ENCODE measurements at places on chromosomes 3 and 15.

- no peak for DNase-seq
Observed at GRCh38 chr3:140384876-140385275, 293.0 kb upstream of the TRIM42 start.

GRCh38 chr3:20810555-20810954 is 624.5 kb upstream of the SGO1 start:
- no peak for DNase-seq

DNA sequence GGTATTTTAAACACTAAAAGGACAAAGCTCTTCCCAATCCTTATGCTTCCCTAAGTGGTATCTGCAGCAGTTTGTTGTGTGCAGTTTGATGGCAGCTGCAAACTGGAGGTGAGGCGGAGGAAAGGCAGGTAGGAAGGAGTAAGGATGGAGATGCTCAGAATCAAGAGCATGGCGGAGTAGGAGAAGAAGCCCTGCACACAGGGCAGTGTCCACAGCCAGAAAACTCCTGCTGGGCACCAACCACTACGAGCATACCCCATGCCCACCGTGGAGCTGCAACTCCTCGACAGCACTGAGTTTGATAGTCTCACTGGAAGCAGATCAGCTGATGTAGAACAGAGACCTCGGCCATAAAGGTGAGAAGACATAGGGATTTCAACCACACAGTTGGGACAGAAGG is 30.3 kb upstream of the ESYT3 start:
- no peak for DNase-seq

GRCh38 chr3:196232154-196232881 is 16.0 kb downstream of the SLC51A start:
- DNase-seq = no peak

- no peak for DNase-seq
Observed at GRCh38 chr15:83320404-83320803, 35.9 kb upstream of the BNC1 start.

DNA sequence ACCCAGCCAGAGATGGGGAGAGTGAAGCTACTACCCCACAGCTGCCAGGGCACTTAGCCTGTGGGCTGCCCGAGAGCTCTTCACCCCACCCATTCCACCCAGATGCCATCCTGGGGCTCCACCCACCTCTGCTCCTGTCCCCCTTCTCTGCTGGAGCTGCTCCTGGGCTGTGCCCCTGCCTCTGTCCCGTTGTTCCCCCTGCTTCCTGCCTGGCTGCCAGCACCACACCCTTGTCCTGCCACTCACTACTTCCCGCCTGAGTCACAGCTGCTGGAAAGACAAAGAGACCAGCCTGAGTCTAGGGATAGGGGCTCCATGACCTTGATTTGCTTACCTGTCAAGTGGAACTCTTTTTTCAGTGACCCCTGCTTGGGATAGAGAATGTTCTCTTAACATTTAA is 12.4 kb downstream of the GNAI2 start:
- DNase-seq = no peak

DNA sequence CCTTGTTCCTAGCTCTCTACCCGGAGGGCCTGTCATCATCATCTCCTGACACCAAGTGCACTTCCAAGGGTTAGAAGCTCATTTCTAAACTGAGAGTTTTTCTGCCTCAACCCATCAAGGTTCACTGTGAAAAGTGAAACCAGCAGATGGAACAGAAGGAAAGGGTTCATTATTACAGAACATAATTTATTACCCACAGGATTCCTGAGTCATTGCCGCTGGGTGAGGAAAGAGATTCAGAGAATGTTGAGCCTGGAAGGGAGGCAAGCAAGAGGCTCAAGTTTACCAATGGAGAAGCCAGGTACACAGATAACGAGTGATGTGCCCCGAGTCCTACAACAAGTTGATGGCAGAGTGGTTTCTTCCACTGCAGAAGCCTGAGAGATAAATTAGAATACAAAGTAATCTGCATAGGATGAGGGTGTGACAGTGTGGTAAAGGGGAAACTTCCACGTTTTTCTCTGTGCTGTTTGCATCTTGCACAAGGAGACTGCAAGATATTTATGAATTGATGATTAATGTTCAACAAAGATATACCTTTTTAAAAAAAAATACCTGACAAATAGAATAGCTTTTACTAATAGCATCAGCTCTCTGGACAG is 80.5 kb upstream of the SETMAR start:
- no peak for DNase-seq

- DNase-seq = no peak
Observed at GRCh38 chr3:55675478-55675877, 188.4 kb upstream of the WNT5A start.

DNA sequence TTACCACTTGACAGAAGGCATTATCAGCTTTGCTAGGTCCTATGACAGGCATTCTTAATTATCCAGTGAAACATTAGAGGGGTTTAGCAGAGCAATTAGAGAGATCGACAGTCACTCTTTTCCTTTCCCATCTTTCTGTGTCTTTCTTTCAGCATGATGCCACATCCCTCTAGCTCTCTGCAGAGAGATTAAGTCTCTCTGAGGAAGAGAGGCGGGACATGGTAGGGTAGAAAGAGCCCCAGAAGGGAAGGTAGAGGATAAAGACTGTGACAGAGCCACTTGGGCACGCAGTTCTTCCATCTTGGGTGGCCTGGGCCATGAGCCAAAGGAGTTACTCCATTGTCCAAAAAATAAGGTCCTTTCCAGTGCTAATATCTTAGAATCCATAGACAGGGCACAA is 55.8 kb downstream of the HHLA2 start:
- no peak for DNase-seq

DNA sequence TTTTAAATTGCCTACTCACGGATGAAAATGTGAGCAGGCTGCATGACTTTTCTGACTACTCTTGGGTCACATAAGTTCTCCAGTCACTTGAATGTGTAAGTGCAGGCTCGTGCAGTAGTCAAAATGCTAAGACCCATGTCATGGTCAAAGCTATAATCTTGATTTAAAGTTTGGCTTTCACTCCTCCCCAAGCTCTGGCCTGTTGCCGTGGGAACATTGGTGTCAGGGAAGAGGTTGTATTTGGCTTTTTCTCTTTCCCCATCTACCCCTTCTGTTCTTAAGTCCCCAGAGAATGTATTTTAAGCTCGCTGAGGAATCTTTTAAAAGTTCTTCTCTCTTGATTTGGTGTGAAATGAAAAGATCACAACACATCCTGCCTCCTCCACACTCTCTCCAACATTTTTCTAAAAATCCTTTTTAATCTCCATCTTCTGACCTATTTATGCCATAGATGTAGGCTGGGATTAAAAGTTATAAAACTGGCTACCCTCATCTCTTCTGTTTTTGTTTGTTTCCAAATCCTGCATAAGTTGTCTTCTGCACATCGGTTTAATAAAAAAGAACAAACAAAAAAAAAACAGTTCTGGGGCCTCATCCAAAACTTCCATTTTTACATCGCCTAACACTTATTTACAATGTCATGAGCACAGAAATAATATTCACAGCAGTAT is 61.4 kb upstream of the ADAMTSL3 start:
- DNase-seq = no peak

DNA sequence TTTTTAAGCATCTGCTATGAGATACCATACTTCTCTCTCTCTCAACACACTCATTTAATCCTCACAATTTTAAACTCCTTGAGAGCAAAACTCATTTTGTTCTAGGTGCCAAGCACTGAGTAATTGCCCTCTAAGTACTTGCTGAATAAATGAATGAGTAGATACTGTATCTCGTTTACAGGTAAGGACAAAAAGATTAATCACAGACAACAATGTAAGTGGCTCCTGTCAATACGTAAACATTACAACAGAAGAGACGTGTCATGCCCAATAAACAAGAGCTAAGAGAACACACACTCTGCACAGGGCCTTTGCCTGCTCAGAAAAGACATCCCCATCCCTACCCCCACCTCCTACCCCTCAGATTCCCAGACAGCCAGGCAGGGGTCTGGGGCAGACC is 59.8 kb downstream of the CHSY1 start:
- no peak for DNase-seq

- DNase-seq = no peak
Observed at GRCh38 chr3:135806317-135806716, 159.2 kb upstream of the PPP2R3A start.

- DNase-seq = no peak
Observed at GRCh38 chr3:45479621-45480035, 91.3 kb downstream of the LARS2 start.

DNA sequence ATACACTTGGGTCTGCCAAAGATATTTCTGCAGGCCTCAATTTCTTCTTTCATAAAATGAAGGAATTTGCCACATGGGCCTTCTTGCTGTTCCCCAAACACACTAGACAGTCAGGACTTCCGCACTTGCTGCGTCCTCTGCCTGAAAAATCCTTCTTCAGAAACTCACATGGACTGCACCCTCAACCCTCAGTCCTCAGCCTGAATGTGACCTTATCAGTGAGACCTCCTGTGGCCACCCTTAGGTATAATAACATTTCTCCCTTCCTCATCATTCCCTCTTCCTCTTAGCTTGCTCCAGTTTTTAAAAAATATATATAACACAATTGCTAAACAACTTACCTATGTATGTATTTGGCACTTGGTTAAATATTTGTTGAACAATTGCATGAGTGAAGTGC is 257.5 kb downstream of the MFSD1 start:
- DNase-seq = no peak

GRCh38 chr3:42159706-42160472 is 68.7 kb downstream of the TRAK1 start:
- DNase-seq = no peak

DNA sequence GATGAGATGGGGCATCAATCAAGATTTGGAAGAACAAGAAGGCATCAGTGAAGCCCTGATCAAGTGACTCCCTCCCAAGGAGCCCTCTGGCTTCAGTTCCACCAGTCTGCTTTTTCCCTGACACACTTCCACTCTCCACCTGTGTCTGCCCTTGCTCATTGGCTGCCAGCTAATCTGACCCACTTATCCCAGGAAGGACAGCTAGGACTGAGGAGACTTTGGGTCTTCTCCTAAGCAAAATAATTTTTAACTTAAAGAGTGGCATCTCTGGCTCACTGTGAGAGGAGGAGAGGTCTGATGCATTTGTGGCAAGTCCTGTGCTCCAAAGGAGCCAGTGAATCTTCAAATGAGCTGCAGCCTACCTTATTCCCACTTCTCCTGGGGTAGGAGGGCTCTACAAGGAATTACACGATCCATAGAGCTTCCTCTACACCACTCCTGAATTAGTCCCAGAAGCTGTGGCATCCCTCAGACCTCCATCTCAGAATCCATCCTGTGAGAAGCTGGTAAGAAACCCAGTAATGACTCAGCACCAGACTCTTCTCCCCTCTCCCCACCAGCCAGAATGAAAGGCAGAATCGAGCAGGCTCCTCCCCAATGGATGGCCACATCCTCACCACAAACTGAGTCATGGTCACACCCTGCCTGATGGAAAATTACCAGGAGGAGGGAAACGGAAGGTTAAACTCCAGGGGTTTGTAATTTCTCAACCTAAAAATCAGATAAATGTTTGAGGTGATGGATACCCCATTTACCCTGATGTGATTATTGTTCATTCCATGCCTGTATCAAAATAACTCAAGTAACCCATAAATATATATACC is 6.3 kb upstream of the PKM start:
- no peak for DNase-seq

DNA sequence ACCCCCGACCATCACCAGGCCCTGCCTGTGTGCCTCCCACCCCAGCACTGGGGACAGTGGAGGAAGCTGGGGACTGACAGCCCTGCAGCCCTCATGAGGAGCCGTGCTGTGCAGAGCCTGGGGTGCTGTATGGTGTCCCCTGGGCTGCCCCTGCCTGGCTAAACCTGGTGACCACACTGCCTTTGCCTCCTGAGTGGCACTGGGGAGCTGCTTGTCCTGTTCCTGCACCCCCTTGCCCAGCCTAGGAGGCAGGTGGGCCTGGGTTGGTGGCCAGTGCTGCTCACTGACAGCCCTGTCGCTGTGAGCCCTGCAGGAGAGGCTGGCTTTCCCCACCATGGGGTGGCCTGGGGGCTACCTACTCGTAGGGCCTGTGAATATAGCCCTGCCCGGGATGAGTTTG is 159.4 kb downstream of the NSMCE3 start:
- DNase-seq = no peak

DNA sequence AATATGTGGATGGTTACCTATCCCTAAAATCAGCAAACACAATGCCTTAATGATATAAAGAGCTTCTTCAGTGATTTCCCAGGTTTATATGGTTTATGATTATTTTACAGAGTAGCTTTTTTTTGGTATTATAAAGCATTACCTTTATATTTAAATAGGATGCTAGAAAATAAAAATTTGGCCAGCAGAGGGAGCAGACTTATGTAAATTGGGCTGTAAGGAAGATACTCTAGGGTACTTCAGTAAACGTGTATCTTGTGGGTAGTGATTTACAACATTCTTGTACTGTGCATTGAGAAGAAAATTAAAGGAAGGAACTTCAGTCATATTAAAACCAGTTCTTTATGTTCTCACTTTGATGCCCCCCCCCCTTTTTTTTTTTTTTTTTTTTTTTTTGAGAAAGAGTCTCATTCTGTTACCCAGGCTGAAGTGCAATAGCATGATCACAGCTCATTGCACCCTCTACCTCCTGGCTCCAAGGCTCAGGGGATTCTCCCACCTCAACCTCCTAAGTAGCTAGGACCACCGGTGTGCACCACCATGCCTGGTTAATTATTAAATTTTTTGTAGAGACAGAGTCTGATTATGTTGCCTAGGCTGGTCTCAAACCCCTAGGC is 167.9 kb downstream of the BBX start:
- no peak for DNase-seq

GRCh38 chr3:150741497-150742140 is 21.4 kb downstream of the SIAH2 start:
- no peak for DNase-seq

- no peak for DNase-seq
Observed at GRCh38 chr3:114404590-114404989, 110.8 kb downstream of the TIGIT start.

- no peak for DNase-seq
Observed at GRCh38 chr3:180947761-180948390, 35.4 kb downstream of the FXR1 start.

DNA sequence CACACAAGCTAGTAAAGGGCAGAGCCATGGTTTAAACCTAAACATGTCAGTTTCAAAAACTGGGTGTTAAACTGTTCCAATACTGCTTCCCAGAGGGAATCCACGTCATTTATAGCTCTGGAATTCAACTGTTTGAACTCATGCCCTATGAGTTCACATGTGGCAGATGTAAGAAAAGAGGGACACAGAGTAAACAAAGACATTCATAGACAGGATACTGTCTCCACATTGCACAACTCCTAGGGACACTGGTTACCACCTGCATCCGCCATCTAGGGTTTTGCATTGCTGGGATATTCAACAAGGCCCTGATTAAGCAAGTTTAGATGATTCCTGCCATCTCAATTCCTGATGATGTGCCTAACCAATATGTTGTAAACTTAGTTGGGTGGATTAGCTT is 134.1 kb upstream of the COL8A1 start:
- no peak for DNase-seq

GRCh38 chr3:142929890-142930289 is 33.6 kb downstream of the PAQR9 start:
- no peak for DNase-seq

DNA sequence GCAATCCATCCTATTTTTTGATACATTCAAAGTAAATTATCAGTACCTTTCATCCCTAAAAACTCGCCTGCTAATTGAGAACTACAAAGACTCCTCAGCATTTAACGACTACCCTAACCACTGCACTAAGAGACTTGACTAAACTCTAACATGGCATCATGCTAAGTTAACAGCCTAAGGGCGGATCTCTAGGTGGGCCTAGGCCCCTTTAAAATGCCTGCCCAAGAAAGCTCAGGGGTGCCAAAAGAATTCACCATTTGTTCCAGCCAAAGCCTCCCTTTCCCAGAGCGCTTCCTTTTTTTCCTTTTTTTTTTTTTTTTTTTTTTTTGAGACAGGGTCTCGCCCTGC is 568 bp upstream of the NEK4 start:
- no peak for DNase-seq

GRCh38 chr3:194244167-194244566 is 107.0 kb downstream of the CPN2 start:
- no peak for DNase-seq

Measured in esophagus squamous epithelium (tissue), 5 donors.